Activated CD4-positive, alpha-beta T cell treated with anti-CD3 and anti-CD28 coated beads for 4 hours (primary cell): ENCODE measurements at places on chromosomes 7 and 10.

DNA sequence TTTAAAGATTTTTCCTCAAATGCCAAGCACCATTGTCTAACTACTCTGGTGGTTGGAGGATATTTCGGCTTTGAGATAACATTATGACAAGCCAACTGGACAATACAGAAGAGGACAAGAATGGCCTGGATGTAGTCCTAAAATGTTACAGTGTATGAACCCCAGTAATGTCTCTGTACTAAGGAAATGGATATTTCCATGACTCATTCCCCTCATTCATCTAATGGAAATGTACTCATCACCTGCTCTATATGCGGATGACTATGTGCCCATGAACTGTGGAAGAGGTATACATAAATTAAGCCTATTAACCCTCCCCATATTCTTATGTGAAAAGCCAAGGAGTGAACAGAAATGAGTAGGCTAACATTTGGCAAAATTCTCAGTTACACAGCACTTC, 207.9 kb downstream of the CACNA2D1 start:
- no peak for DNase-seq

DNA sequence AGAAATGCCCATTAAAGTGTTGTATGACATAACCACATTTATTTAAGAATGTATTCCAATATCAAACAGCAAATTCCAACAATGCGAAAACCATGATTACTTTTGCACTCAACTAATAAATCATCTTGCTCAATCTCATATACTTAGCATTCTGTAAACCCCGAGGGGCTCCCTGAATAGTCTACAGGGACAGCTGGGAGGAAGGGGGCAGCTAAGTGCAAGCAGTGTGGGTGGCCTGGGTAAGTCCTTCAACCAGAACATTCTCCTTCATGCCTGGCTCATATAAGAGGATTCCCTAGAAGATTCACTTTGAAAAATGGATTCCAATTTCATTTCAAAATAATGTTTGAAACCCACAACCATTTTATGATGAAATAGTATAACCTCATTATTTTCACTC, 355.5 kb downstream of the CDC14C start:
- no peak for DNase-seq

GRCh38 chr7:24476227-24476626, 97.0 kb upstream of the PALS2 start:
- DNase-seq, result no peak

DNA sequence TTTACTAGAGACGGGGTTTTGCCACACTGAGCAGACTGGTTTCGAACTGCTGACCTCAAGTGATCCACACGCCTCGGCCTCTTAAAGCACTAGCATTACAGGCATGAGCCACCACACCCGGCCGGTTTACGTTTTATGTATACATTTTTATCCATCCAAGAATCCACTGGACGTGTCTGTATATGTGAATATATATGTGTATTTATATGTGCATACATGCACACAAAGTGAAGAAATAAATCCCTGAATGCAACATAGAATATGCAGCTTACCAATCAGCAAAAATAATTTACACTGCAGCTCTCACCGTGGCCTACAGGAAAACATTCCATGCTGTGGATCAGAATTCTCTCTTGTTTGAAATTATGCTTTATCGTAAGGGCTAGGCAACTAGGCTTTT, 23.3 kb downstream of the DCLRE1C start:
- DNase-seq, result no peak

DNA sequence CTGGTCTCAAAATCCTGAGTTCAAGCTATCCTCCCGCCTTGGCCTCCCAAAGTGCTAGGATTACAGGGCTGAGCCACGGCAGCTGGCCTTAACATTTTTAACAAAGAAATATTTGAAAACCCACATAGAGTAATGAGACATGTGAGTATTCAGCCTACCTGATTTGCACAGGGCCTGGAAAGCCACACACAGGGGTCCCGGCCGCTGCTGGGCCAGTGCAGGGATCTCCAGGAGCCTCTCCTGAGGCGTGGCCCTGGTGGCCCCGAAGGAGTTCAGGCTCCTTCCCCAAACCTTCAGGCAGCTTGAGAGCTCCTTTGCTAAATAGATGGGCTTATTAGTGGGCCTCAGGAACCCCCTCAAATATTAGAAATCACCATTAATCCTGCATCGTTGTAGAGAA, 18.7 kb downstream of the CNPY1 start:
- DNase-seq, result no peak

- no peak for DNase-seq
These were observed 699.3 kb downstream of the INHBA start for GRCh38 chr7:41003611-41003940.

GRCh38 chr10:23079700-23080099, 15.7 kb upstream of the MSRB2 start:
- DNase-seq, result no peak

- no peak for DNase-seq
These were observed 54.9 kb downstream of the KCNMA1 start for GRCh38 chr10:77582710-77583115.

DNA sequence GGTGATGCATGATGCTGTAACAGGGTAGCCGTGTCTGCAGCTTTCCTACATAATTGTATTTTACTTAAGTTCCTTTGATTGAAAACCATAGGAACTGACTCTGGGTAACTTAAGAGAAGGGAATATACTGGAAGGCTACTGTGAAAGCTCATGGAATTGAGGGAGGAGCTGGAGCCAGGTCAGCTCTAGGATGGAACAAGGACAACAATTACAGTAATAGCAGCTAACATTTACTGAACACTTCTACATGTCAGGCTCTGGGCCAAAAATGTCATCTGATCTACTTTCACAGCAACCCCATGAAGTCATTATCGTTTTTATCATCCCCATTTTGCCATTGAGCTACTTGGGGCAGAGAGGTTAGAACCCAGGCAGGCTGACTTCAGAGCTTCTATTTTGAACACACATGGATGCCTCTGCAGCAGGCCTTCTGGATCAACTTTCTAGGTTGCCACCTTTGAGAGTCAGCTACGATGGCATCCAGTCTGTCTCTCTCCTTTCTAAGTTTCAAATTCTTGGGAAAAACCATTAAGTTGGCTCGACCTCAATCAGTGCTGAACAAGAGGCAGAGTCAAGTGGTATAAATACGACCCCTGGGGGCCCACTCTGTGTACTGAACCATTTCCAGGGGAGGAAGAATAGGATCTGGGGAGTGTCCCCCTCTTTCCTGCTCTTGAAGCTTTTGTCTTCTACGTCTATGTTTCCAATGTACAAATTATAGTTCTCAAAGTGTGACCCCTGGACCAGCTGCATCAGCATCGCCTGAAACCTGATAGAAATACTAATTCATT, 272.3 kb upstream of the PLPP4 start:
- no peak for DNase-seq

DNA sequence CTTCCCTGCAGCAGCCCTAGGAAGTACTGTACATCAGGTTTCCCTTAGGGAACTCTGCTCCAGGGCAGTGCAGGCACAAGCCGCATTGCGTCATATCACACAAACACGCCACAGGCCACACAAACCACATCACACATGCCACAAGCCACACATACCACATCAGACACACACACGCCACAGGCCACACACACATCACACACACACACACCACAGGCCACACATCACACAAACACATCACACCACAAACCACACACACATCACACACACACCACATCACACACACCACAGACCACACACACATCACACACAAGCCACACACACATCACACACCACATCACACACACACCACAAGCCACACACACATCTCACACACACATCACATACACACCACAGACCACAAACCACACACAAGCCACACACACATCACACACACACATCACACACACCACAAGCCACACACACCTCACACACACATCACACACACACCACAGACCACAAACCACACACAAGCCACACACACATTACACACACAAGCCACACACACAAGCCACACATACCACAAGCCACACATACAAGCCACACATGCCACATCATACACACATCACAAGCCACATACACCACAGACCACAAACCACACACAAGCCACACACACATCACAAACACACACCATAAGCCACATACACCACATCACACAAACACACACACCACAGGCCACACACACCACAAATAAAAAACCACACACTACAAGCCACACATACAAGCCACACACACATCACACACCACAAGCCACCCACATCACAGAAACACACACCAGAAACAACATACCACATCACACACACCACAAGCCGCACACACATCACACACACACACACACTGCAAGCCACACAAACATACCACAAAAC, 53.4 kb downstream of the TMEM209 start:
- DNase-seq, result peak; percentile 29

GRCh38 chr10:76643511-76643911, 994.1 kb downstream of the KCNMA1 start:
- no peak for DNase-seq

GRCh38 chr10:21727452-21728168, 193.6 kb downstream of the MLLT10 start:
- no peak for DNase-seq

GRCh38 chr7:77199013-77199966, at the start of gene FGL2:
FGL2 (minus strand) TSS chr7:77199819; CDS start chr7:77199793, 26 bp downstream.
- peak; percentile 37 for DNase-seq

GRCh38 chr7:106737202-106737562, 76.2 kb upstream of the CCDC71L start:
- DNase-seq, result no peak

GRCh38 chr7:40717242-40717641, 582.4 kb downstream of the SUGCT start:
- no peak for DNase-seq

- DNase-seq, result no peak
These were observed 42.3 kb upstream of the VDAC2 start for GRCh38 chr10:75168275-75168674.

DNA sequence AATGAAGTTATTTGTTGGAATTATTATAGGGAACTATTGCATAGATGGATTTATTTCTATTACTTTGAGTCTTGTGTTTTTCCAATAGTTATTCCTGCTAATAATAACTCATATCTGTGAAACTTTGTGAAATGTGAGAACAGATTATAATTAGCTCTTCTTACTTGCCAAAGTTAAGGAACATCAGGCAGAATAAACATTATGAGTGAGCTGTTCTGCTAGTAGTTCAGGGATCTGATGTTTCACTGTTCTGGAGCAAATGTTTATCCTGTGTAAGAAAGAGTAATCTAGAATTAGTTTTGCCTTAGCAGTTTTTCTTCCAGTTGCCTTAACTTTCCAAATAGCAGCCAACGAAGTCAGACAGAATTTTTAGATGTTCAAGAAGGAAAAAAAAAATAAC, 245.2 kb upstream of the PLXDC2 start:
- DNase-seq, result no peak

GRCh38 chr10:10313149-10313835, 704.4 kb upstream of the CELF2 start:
- DNase-seq, result no peak

DNA sequence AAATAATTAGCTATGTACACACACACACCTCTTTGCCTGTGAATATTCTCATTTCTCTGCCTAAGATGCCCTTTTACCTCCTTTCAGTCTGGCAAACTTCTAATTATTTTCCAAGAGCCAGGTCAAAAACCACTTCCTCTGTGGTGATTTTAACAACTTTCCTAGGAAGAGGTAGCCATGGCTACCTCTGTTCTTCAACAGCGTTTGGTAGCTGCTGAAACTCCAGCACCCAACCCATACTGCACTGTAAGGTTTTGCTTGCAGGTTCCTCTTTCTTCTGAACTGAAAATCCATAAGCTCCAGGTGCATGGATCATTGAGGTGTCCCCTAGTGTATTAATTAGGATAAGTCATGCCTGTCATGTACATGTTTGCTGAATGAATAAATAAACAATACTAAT, 25.6 kb downstream of the NRCAM start:
- DNase-seq, result no peak

DNA sequence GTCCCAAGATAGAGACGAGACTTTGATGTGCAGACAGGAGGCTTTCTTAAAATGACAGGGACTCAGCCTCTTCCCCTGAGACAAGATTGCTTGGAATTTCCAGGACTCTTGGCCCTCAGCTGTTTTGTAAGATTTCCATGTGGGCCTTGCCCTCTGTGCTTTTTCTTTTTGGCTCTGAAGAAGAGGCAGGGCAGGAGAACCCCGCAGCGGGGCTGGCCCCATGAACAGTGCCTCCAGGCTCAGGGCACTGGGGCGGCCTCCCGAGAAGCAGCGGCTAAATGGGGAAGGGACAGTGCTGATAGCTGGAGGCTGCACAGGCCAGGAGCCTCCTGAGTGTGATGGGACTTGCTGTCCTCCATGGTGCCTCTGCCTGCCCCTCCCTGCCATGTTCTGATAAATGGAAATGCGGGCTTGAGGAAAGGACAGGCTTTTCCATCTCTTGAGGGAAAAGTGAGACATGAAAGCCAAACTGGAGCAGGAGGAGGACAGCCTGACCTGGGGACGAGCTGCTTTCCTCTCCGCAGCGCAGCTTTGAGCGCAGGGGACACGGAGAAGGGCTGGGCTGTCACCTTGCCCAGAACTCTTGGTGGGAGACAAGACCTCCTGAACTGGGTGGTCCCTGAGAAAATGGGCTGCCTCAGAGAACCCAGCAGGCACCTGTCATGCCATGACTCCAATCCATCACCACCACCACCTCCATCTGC, 12.1 kb downstream of the SAP25 start:
- DNase-seq, result no peak

DNA sequence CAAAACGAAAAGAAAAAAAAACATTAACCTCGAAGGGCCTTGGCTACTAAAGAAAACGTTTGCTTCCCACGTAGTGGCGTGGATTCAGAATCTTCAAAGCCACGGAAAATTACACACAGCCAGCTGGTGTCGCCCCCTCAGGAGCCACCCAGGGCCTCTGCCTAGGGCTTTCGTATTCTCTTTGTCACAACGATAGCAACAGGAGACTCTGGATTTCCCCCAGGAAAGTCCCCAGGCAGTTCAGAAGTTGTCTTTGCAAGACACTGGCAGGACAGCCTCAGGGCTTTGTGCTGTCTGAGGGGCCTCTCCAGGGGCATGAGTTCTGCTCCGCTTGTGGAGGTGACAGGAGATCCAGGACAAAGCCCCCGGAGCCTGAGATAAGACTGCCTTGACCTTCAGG, 150.2 kb upstream of the INSYN2A start:
- no peak for DNase-seq

DNA sequence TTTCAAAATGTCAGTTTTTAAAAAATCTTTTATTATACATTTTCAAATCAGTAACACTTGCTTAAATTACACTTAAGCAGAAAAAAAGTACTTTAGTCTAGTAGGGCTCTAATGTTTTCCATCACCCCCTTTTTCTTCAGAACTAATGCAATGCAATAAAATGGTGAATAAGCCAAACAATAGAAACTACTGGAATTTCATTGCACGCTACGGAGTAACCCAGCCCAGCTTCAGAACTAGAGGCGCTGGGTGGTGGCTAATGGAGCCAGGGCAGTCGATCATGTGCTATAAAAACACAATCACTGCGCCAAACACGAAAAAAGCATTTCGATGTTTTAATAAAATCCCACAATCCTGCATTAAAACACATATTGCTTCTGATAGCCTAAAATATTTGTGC, 59.9 kb upstream of the ODAD2 start:
- DNase-seq, result no peak

GRCh38 chr7:117666031-117666430, 186.2 kb downstream of the CFTR start:
- DNase-seq, result no peak
